Neuronal stem cell (in vitro differentiated cells): ENCODE measurements at places on chromosomes 7 and 10.

GRCh38 chr7:132465516-132465915, 110.8 kb downstream of the PLXNA4 start:
- H3K36me3 ChIP-seq: no peaks in the 10 kb centered on the region
- H3K27ac ChIP-seq: no peak overlapping the region
- no peaks in the 10 kb centered on the region for H3K4me1 ChIP-seq
- no peaks in the 10 kb centered on the region for H3K27me3 ChIP-seq

- H3K36me3 ChIP-seq: no peaks in the 10 kb centered on the region
- H3K4me3 ChIP-seq: no peak overlapping the region
- H3K27ac ChIP-seq: no peak overlapping the region
- peaks cover 9% of the 10 kb centered on the region for H3K4me1 ChIP-seq
- no peaks in the 10 kb centered on the region for H3K27me3 ChIP-seq
Measured at GRCh38 chr7:155945670-155946325, 133.5 kb upstream of the SHH start.

- H3K4me3 ChIP-seq: no peak overlapping the region
- DNase-seq: no peak
- no peaks in the 10 kb centered on the region for H3K4me1 ChIP-seq
- H3K27me3 ChIP-seq: no peaks in the 10 kb centered on the region
Measured at GRCh38 chr10:24929904-24930303, 22.5 kb downstream of the PRTFDC1 start.

- H3K36me3 ChIP-seq: no peaks in the 10 kb centered on the region
- peaks cover 6% of the 10 kb centered on the region for H3K4me1 ChIP-seq
- no peak overlapping the region for H3K4me3 ChIP-seq
- H3K27ac ChIP-seq: no peak overlapping the region
- H3K27me3 ChIP-seq: no peaks in the 10 kb centered on the region
Measured at GRCh38 chr7:130893441-130893894, 159.5 kb upstream of the KLF14 start.

- peak within 1 kb of the TSS; percentile 32 for H3K27ac ChIP-seq
- H3K36me3 ChIP-seq: peaks cover 73% of the 10 kb centered on the region
- no peaks in the 10 kb centered on the region for H3K27me3 ChIP-seq
- peak within 1 kb of the TSS; percentile 94 for H3K4me3 ChIP-seq
- peaks cover 9% of the 10 kb centered on the region for H3K4me1 ChIP-seq
- peak; percentile 88 for DNase-seq
Measured at GRCh38 chr7:2232766-2233520, at the start of gene MAD1L1. Gene MAD1L1, minus strand, starts transcription at chr7:2232945. Its CDS starts 2,812 bp downstream, at chr7:2230133.

GRCh38 chr10:132685101-132685891, 100.7 kb downstream of the NKX6-2 start:
- no peak for DNase-seq
- H3K4me3 ChIP-seq: no peak overlapping the region
- H3K27me3 ChIP-seq: no peaks in the 10 kb centered on the region
- no peak overlapping the region for H3K27ac ChIP-seq
- no peaks in the 10 kb centered on the region for H3K36me3 ChIP-seq
- peaks cover 23% of the 10 kb centered on the region for H3K4me1 ChIP-seq

DNA sequence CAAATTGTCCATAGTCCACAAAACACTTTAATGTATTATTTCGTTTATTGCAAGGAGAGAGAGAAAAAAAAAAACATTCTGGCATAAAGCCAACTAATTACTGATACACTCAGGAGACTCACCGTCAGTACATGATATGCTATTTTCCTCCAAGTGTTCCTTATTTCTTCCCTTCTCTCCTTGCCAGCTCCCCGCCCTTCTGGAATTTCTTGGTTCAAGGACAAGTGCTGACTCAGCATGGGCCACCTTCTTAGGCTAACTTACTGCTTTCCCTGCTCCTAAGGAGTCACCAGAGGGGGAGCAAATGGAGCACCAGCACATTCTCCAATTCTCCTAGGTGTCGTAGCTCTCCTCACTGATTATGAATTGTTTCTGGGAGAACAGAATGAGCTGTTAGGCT, 133.8 kb upstream of the HDAC9 start:
- H3K27ac ChIP-seq: no peak overlapping the region
- H3K4me3 ChIP-seq: no peak overlapping the region
- no peaks in the 10 kb centered on the region for H3K27me3 ChIP-seq

DNA sequence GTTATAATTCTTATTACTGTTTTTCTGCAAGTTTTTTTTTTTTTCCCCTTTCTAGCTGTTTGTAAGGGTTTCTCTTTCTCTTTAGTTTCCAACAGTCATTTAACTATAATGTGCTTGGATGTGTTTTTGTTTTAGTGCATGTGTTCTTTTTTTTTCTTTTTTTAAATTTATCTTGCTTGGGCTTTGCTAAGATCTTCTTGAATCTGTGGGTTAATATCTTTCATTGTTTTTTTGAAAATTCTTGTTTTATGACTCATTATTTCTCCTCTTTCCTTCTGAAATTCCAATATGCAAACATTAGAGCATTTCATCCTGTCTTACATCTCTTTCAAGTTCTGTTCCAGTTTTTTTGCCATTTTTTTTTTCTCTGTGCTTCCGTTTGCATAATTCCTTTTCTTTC, 5.7 kb upstream of the HK1 start:
- no peaks in the 10 kb centered on the region for H3K4me1 ChIP-seq
- no peak overlapping the region for H3K27ac ChIP-seq
- DNase-seq: no peak
- H3K27me3 ChIP-seq: no peaks in the 10 kb centered on the region
- no peaks in the 10 kb centered on the region for H3K36me3 ChIP-seq

GRCh38 chr10:123143162-123143824, 4.6 kb upstream of the HMX2 start:
- peaks cover 98% of the 10 kb centered on the region for H3K27me3 ChIP-seq
- H3K4me1 ChIP-seq: peaks cover 12% of the 10 kb centered on the region
- no peaks in the 10 kb centered on the region for H3K36me3 ChIP-seq
- H3K27ac ChIP-seq: no peak overlapping the region

GRCh38 chr7:111593343-111593742, 31.1 kb upstream of the IMMP2L start:
- no peaks in the 10 kb centered on the region for H3K36me3 ChIP-seq
- no peak overlapping the region for H3K27ac ChIP-seq
- no peaks in the 10 kb centered on the region for H3K4me1 ChIP-seq
- no peak overlapping the region for H3K4me3 ChIP-seq
- H3K27me3 ChIP-seq: no peaks in the 10 kb centered on the region

- no peak overlapping the region for H3K4me3 ChIP-seq
- H3K27ac ChIP-seq: no peak overlapping the region
- H3K4me1 ChIP-seq: peaks cover 4% of the 10 kb centered on the region
- no peak for DNase-seq
- H3K27me3 ChIP-seq: no peaks in the 10 kb centered on the region
- no peaks in the 10 kb centered on the region for H3K36me3 ChIP-seq
Measured at GRCh38 chr7:150955519-150956394, 22.4 kb downstream of the KCNH2 start.

GRCh38 chr7:64876792-64877713, 26.0 kb upstream of the ZNF273 start:
- DNase-seq: peak; percentile 70
- no peaks in the 10 kb centered on the region for H3K27me3 ChIP-seq

DNA sequence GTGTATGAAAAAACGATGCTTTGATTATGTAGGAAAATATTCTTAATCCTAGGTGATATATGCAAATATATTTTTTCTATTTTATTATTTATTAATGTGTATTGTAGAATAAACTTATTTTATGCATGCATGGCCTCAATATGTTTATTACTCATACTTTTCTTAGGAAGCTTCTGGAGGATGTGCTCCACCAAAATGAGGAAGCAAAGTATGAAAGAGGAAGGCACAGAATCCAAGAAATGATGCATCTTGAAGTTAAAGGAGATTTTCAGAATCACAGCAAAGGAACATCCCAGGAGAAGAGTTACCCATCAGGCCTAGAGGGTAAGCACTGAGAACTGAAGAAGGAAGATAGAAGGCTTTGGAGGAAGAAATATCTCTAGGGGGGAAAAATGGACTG, 35.0 kb upstream of the MRPS16 start:
- no peaks in the 10 kb centered on the region for H3K27me3 ChIP-seq
- no peak overlapping the region for H3K4me3 ChIP-seq
- no peaks in the 10 kb centered on the region for H3K36me3 ChIP-seq
- H3K27ac ChIP-seq: no peak overlapping the region

GRCh38 chr7:131950758-131951157, 394.3 kb upstream of the PODXL start:
- H3K4me1 ChIP-seq: peaks cover 5% of the 10 kb centered on the region
- H3K4me3 ChIP-seq: no peak overlapping the region
- no peak for DNase-seq

DNA sequence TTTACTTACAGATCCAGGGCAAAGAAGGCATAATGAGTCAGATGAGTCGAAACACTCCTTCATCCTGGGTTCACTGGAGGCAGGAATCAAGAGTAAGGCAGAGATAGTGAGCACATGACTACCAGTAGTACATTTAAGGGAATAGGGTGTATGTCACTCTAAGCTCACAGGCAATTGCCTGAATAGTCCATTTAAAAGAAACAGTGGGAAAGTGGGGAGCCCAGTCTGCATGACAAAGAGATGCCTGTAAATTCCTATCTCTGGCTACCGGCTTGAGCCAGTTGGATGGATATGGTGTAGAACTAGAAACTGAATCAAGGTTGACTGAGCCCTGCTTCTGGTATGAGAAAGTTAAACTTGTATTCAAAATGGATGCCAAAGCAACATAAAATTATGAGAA, 861.5 kb upstream of the ZWINT start:
- DNase-seq: peak; percentile 1
- H3K27ac ChIP-seq: no peak overlapping the region
- H3K36me3 ChIP-seq: no peaks in the 10 kb centered on the region
- H3K4me3 ChIP-seq: peak overlapping the region; percentile 46
- no peaks in the 10 kb centered on the region for H3K4me1 ChIP-seq
- H3K27me3 ChIP-seq: no peaks in the 10 kb centered on the region

DNA sequence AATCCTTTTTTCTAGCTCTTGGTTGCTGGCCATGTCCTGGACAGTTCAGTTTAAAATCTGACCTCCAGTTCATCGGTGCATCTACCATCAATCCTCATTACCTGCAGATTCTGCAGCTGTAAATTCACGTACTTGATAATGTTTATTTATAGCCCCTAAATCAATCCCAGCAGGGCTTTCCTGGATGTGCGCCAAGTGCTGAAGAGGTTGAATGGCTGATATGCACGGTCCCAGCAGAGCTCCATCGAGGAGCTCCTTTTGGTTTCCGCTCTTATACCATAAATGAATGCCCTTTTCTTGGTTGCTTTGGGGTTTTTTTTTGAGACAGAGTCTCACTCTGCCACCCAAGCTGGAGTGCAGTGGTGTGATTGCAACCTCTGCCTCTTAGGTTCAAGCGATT, 91.2 kb upstream of the CCZ1B start:
- H3K27me3 ChIP-seq: no peaks in the 10 kb centered on the region
- no peak for DNase-seq
- H3K36me3 ChIP-seq: no peaks in the 10 kb centered on the region
- H3K4me3 ChIP-seq: no peak overlapping the region
- no peak overlapping the region for H3K27ac ChIP-seq
- no peaks in the 10 kb centered on the region for H3K4me1 ChIP-seq

- H3K36me3 ChIP-seq: no peaks in the 10 kb centered on the region
- H3K27me3 ChIP-seq: no peaks in the 10 kb centered on the region
- no peak for DNase-seq
Measured at GRCh38 chr7:80231707-80232106, 97.1 kb downstream of the GNAI1 start.

- H3K27ac ChIP-seq: no peak overlapping the region
- H3K27me3 ChIP-seq: no peaks in the 10 kb centered on the region
- no peak overlapping the region for H3K4me3 ChIP-seq
- no peak for DNase-seq
Measured at GRCh38 chr10:74835963-74836362, 9.6 kb downstream of the KAT6B start.

DNA sequence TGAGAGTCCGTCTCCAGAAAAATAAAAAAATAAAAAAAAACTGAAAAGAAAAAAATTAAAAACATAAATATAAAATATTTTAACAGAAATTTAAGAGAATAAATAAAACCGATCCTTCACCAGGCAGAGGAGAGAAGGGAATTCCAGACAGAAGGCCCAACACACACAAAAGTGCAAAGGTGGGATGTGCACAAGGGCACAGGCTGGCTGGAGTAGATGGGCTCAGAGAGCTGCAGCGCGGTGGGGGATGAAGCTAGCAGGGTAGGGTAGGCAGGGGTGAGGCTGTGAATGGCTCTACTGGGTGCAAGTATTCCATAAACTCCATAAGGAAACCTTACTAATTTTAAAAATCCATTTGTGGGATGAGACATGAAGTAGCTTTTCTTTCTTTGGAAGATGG, 15.7 kb upstream of the ARPC1A start:
- H3K4me3 ChIP-seq: no peak overlapping the region
- no peaks in the 10 kb centered on the region for H3K36me3 ChIP-seq
- H3K27me3 ChIP-seq: no peaks in the 10 kb centered on the region
- DNase-seq: no peak

- H3K4me3 ChIP-seq: no peak overlapping the region
- no peaks in the 10 kb centered on the region for H3K36me3 ChIP-seq
- no peak overlapping the region for H3K27ac ChIP-seq
- DNase-seq: no peak
Measured at GRCh38 chr10:69438536-69439349, 12.5 kb upstream of the TSPAN15 start.

DNA sequence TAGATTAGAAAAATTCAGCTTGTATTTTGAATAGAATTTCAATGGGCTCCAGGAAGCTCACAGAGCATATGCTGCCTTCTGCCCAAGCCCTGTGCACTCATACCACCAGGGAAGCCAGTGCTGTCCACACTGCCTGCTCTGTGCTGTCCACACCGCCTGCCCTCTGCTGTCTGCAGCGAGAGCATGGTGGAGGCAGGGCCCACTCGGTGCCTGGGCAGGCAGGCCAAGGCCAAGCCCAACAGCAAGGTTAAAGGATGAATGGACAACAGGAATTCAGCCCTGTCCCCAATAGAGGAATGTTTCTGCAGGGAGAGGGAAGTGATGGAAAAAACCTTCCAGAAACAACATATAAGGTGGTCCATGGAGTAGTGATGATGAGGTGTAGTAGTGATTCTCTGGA, 146.8 kb downstream of the GFRA1 start:
- H3K36me3 ChIP-seq: no peaks in the 10 kb centered on the region
- no peaks in the 10 kb centered on the region for H3K4me1 ChIP-seq
- no peaks in the 10 kb centered on the region for H3K27me3 ChIP-seq
- no peak overlapping the region for H3K4me3 ChIP-seq
- no peak for DNase-seq

DNA sequence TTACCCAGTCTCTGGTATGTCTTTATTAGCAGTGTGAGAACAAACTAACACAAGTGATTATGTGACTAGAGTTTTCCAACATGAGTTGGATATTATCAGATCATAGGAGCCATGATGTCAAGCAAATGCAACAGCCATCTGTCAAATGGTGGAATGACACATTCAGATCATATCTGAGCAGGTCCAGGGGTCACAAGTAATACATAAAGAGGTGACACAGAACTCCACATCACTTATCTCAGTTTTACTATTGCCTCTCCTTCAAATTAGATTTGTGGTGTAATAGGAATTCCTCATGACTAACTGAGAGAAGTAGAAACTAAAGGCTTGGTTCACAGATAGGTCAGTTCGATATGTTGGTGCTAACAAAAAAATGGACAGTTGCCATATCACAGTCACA, 12.2 kb upstream of the SAMD9L start:
- H3K4me1 ChIP-seq: no peaks in the 10 kb centered on the region
- no peaks in the 10 kb centered on the region for H3K27me3 ChIP-seq
- H3K36me3 ChIP-seq: no peaks in the 10 kb centered on the region
- no peak overlapping the region for H3K27ac ChIP-seq
- DNase-seq: no peak

- no peak overlapping the region for H3K4me3 ChIP-seq
- peaks cover 38% of the 10 kb centered on the region for H3K27me3 ChIP-seq
- no peak for DNase-seq
Measured at GRCh38 chr7:156941393-156942182, 7.9 kb upstream of the NOM1 start.
